ENCODE measurements at places on chromosomes 11 and 22.

GRCh38 chr11:66970807-66971442 is 4.2 kb upstream of the C11orf86 start:
- DNase-seq: peak; percentile 52

- no peak for DNase-seq
Measured at GRCh38 chr11:46718155-46719019, 626 bp upstream of the F2 start.

DNA sequence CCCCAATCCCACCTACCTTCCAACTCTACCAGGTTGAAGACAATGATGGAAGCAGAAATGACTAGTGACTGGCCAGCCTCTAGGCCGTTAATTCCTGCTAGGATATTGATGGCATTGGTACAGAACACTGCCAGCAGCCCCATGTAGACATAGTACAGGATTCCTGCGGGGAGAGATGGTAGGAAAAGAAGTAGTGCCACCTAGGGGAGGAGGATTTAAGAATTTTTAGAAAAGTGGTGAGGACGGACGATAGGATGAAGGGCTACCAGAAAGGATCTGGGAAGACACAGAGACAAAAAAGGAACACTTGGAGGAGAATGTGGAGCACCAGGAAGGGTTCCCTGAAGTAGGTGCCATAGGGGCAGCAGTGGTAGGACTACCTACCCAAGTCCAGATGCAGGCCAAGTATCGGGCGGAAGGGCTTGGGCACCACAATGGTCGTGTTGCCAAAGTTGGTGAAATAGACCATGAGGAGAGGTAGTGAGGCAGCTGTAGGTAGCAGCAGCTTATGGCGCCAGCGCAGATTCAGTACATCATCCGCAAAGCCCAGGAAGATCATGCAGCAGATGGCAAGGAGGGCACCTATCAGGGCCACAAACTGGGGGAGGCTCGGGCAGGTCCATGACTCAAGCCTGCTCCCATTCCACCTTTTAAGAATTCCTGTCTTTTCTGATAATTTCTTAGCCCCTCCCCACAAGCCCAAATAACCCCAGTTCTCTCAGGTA is 1.2 kb downstream of the DPAGT1 start:
- no peak for DNase-seq

GRCh38 chr11:96126917-96127595 is 203.1 kb upstream of the MTMR2 start:
- no peak for DNase-seq

- DNase-seq: no peak
Measured at GRCh38 chr11:11709447-11710239, 87.8 kb upstream of the GALNT18 start.

GRCh38 chr11:6695377-6695776 is 12.2 kb upstream of the MRPL17 start:
- no peak for DNase-seq

DNA sequence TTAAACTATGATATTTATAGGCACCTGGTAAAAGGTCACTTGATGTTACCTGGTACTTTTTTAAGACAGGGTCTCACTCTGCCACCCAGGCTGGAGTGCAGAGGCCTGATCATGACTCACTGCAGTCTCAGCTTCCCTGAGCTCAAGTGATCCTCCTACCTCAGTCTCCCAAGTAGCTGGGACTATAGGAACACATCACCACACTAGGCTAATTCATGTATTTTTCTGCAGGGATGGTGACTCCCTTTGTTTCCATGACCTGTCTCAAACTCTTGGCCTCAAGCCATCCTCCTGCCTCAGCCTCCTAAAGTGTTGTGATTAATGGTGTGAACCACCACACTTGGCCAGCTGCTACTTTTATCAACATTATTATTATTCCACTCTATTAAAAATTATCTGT is 47.6 kb downstream of the OR4C45 start:
- no peak for DNase-seq

DNA sequence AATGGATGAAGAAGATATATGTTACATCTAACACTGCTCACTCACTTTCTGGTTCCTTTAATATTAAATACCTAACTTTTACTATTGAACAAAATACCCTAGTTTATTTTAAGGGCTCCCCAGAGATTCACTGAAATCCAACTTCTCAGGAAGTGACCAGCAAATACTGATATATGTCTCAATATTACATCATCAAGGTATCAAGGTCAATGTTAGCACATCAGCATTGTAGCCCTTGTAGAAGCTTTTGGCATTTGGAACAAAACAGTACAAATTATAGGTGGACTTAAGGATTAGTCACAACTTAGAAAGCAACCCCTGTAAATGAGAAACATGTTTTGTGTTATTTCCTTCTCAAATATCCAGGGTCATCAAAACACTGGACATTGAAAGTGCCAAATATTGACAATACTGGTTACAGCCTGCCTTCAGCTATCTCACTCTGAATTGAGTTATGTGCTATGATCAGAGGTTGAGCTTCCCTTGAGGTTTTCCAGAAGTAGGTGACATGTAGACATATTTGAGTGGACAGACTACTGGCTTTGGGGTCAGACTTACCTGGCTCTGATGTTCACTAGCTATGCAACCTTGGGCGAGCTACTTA is 1.9 kb upstream of the ATL3 start:
- DNase-seq: no peak

- DNase-seq: no peak
Measured at GRCh38 chr11:60344146-60344545, 17.1 kb downstream of the MS4A6E start.

GRCh38 chr11:12943311-12943710 is 65.8 kb upstream of the RASSF10 start:
- DNase-seq: no peak

GRCh38 chr11:114050258-114050927 is 9.1 kb upstream of the ZBTB16 start:
- DNase-seq: no peak

GRCh38 chr11:2761131-2762030 is 61.6 kb upstream of the KCNQ1OT1 start:
- DNase-seq: no peak

DNA sequence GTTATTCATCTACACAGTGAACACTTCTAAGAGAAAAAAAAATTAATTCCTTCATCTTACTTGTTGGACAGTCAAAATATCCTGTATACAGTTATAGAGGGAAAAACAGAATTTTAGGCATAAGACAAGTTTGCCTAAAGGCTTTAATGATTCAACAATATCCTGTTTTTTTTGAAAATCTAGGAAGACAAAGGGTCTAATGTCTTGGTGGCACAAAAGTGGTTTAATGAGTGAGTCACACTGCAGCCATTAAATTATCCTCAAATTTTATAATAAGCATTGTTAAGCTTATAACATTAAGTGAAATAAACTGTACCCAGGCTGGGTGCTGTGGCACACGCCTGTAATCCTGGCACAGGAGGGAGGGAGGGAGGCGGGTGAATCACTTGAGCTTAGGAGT is 72.9 kb downstream of the GAB2 start:
- DNase-seq: no peak

- no peak for DNase-seq
Measured at GRCh38 chr11:77589181-77589520, 602 bp upstream of the AQP11 start.

DNA sequence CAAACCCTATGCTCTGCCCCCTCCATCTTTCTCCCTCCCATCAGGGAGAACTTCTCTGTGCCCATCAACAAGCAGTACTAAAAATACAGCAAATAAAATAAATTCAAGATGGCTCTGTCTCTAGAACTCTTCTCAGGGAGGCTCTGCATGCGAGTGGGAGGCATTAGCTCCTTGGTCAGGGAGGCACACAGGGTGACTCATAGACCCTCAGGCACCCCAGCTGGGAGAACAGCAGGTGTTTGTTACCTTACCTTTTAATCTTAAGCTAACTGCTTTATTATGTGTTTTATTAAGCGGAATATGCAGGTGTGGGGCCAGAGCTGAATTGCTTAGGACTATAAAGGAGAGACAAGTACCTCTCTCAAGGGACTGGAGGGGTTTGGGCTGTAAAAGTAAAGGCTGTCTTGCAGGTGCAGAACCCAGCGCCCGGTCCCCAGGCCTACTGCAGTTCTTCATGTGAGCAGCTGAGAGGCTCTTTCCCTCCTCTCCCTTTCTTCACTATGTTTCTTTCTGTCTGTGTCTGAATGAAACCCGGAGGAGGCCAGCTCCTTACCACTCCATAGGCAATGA is 20.8 kb downstream of the CSNK2A3 start:
- DNase-seq: no peak

GRCh38 chr11:1083621-1084551 is 9.2 kb downstream of the MUC2 start:
- no peak for DNase-seq
